ENCODE measurements at places on chromosomes 2 and 18.
A peak's percentile ranks its signal among the peaks of the same experiment; 100 is the strongest.

DNA sequence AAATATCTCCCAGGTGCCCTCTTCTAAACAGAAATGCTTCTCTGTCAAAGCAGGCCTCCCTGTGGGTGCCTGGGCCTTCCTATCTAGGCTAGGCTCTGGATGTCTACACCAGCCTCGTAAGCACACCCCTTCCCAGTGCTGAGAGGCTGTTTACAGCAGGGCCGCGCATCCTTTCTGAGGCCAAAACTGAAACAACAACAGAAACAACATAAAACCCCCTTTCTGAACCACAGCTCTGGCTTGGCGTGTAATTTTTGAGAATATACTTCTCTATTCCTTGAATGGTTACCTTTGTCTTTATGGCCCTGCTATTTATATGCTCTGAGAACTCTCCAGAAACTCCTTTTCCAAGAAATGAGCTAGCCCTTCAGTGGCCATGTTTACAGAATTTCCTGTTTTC lies 118.4 kb downstream of the BCL2L11 start:
- no peak for DNase-seq

DNA sequence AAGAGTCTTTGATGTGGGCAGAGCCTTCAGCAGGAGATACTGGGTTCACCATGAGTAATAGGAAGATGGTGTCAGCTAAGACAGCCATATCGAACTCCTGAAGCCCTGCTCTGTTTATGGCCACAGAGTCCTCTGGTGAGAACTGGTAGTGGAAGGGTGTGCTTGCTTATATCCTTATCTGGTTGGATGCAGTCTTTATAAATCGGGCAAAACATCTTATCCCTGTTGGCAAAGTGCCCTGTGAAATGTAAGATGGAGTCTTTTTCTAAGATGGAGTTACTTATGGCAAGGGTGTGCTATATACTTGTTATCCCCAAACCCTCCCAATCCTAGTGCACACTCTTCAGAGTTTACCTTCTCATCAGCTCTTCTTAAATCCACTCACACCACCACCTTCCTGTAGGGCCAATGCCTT lies 190.8 kb upstream of the PARD3B start:
- no peak for DNase-seq

DNA sequence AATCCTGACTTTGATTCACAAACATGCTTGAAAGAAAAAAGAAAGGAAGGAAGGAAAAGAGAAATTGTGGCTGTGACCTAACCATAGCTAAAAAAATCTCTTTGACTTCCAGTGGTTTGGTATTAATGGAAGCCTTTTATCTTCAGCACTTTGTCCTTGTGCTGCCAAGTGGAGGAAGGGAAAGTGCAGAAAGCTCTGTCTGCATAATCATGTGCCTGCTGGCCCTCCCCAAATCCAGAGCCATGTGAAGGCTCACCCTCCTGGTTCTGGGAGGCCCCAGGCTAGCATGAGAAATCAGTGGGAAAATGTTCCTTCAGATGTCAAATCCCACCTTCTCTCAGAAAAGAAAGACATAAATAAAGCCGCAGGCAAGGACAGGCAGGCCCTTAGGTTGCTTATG lies 48.3 kb upstream of the BMPR2 start:
- DNase-seq = no peak

GRCh38 chr2:204892506-204893255 lies 347.4 kb downstream of the PARD3B start:
- no peak for DNase-seq

- no peak for DNase-seq
Measured at GRCh38 chr2:189210250-189211087, 30.9 kb upstream of the COL5A2 start.

GRCh38 chr2:183069174-183069573 lies 9.4 kb upstream of the DUSP19 start:
- DNase-seq = no peak

- no peak for DNase-seq
Measured at GRCh38 chr18:28716338-28716737, 539.4 kb upstream of the CDH2 start.

DNA sequence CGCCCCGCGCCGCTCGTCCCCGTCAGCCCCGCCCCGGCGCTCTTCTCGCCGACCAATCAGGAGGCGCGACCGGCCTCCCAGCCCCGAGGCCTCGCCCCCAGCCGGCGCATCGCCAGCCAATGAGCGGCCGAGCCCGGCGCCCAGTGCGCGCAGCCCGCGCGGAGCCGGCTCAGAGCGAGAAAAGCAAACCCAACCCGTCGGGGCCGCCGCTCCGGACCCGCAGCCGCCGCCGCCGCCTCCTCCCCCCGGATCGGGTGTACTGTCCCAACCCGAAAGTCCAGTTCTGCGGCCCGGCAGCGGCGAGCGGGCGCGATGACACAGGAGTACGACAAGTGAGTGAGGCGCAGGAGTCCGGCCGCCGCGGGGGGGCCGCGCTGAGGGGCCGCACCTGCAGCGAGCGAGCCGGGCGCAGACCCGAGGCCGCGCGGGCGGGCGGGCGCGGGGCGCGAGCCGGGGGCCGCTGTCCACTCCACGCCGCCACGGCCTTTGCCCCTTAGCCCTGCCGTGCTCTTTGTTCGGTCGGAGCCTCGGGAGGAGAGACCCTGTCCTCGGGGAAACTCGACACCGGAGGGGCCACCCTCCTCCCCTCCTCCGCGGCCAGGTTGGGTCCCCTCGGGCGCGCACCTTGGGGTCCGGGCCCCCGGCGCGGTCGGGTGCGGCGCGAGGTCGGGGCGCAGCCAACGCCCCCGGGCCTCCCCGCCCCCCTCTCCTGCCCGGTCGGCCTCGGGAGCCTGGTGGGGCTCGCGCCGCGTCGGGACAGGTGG lies at the start of gene GRHL1:
TSS of gene GRHL1 (plus strand) at position 172 of the 764 bp plus-strand sequence. CDS start at position 313, 141 bp downstream.
- peak; percentile 86 for DNase-seq

- DNase-seq = no peak
Measured at GRCh38 chr18:1522249-1522615, 617.6 kb downstream of the ADCYAP1 start.

DNA sequence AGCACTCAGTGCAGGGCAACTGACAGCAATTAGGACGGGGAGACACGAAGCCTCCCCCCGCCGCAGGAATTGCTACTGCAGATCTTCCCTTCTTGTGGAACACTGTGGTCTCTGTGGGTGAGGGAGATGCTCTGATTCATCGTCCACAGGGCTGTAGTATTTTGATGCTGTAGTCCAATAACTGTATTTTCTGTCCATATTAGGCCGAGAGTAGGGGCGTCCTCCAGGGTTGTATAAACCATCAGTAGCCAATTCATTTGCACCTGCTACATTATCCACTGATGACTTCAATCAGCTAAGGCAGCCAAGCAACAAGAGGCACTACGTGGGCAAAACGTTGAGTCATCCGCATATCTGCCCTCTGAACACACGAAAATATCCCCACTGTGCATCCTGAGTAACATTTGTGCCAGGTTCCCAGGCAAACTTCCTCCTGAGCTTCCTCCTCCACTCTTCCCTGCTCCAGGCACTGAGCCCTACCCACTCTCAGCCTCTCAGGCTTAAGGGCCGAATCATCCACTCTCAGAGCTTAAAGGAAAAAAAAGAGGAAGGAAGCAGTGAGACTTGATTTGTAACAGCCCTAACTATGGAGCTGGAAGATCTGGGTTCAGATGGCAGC lies 62.1 kb downstream of the LBH start:
- no peak for DNase-seq
